BJ (cell line): ENCODE measurements at places on chromosomes 6 and 20. TPM values are rescaled to one million over a fixed set of nuclear protein-coding genes. Genes with fewer than 3 reads are reported as not detected.

- DNase-seq, result no peak
Measured at GRCh38 chr6:87375315-87375714, 30.7 kb downstream of the C6orf163 start.

DNA sequence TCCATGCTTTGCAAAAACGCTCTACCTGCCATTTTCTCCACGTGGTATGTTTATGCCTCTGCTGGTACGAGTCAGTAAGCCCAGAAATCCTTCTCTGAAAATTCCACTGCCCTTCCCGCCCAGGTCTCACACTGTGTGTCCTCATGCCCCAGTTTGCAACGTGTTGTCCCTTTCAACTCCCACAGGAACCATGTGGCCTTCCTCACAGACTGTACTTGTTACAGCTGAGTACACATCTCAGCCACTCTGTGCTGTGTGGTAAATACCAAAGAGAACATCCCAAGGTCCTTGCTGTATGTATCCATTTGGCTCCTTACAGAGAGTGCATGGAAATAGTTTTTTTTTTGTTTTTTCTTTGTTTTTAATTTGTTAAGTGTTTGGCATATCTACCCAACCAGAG lies 56.9 kb downstream of the RTN4IP1 start:
- no peak for DNase-seq

DNA sequence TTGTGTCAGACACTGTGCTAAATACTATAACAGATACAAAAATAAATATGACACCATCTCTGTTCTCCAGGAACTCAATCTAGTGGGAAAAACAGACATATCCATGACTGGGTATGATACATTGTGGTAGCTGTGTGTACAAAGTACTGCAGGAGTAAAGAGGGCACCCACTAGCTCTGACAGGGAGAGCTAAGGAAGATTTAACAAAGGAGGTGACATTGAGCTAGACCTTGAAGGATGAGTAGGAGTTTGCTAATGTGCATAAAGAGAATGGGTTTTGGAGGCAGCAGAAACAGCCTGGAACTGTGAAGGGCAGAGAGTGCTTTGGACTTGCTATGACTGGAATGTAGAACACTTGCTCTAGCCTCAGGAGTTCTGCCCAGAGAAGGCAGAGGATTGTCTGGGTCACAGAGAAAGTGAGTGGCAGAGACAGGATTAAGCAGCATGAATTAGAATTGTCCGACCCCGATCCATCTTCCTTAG lies 14.4 kb downstream of the MMP24 start:
- DNase-seq, result no peak

GRCh38 chr6:85679445-85680123 lies 36.9 kb upstream of the SYNCRIP start:
- no peak for DNase-seq

DNA sequence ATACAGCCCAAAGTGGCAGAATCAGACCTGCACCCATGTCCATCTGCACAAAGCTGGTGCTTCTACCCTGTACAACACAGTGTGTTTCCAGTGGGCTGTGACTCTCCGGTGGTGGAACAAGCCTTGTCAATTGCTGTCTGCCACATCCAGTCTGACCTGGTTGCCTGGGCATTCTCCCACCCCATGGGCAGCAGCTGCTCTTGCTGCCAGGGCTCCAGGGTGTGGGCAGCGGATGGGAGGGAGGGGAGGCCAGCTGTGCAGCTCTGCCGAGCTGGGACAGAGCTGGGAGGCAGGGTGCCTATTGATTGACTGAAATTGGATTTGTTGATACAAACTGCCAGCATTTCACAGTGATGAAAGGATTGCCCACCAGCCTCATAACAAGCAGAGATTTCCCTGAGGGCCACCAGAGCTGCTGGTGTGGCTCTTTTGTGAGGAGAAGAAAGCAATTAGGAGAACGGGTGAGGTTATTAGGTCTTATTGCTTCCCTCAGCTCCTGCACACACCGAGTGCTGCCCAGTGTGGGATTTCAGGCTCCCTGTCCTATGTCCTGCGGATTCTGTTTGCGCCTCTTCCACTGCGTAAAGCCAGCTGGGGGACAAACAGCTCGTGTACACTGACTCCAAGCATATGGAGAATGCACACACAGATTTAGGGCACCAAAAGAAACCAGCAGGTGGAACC lies 150.8 kb downstream of the NRN1 start:
- DNase-seq, result no peak

GRCh38 chr20:15625981-15626380 lies 947.3 kb downstream of the KIF16B start:
- DNase-seq, result no peak

- DNase-seq, result no peak
Measured at GRCh38 chr20:44642203-44643153, 9.0 kb downstream of the ADA start.

DNA sequence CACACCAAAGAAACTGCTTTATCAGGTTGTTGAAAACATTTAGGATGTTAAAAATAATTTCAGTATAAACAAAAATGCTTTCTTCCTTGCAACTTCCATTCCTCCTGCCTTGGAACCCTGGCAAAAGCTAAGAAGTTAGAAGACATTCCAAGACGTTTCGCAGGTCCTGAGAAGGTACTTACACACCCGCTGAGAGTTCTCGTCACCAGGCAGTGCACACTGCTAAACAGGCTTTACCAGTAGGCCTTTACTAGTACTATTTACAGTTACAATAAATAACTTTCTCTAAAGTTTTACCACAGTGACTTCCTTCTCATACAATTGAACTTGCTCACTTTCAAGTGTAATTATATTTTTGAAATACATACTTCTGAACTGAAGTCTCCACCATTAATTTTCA lies 81.4 kb upstream of the RPS6KA2 start:
- no peak for DNase-seq

Gene POU5F1
- polyA plus RNA-seq, result 0.11 and 0.22 TPM in 2 replicates
